ENCODE measurements at places on chromosomes 16 and 17.

DNA sequence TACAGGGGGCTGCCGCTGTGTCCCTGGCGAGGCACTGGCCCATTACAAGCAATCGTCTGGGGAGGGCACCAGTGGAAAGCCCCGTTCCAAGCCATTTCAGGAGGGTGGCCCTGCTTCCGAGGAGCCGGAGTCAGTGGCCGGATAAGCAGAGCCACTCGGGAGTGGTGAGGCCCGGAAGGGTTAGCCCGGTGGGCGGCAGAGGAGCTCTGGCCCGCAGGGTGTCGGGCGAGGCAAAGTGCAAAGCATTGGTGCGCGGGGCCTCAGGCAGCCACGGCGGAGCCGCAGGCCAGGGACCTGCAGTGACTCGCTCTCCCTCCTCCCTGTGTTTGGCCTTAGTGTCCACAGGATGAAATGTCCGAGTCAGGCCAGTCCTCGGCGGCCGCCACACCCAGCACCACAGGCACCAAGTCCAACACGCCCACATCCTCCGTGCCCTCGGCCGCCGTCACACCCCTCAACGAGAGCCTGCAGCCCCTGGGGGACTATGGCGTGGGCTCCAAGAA, 24.6 kb downstream of the NME3 start:
- no peak for DNase-seq

DNA sequence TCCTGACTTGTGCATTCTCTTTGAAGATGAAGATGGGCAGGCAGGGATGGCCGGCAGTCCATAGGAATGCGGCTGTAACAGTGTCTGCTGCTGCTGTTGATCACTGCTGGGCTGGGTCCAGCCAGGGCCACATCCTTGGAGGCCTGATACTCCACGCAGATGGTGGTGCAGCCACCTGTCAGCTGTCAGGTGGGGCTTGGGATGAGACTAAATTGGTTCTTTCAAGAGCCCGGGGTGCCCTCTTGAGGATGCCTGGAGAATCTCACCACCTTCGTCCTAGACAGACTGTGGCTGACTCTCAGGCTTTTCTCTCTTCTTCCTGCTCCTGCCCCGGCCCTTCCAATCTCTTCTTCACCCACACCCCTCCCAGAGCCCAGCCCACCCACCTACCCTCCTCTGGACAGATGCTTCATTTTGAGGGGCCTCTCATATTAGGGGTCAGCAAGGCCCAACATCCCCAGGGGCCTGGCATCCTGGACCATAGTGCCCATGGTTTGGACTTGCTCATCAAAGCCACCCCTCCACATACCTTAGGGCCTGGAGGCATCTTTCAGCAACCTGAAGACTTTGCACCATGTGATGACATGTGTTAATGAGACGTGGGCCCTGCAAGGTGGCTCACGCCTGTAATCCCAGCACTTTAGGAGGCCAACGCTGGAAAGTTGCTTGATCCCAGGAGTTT, 19.1 kb downstream of the OSBPL7 start:
- peak; percentile 47 for DNase-seq

DNA sequence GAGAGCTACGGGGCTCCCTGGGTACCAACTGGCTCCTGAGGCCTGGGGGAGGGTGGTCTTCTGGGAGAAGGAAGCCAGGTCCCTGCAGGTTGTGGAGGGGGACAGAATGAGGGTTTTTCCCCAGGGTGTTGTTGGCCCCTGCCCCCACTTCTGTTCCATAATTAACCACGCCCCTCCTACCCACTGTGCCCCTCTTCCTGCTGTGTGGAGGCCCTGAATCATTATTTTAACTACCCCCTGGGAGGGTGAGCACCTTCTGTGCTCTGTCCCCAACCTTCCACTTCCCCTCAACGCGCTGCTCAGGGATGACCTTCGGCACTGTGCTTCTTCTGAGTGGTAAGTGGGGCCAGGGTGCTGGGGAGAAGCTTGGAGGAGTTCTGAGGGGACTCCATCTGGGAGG, at the start of gene ITGAD:
Gene ITGAD, plus strand, starts transcription at position 280 of the 400 bp plus-strand sequence. Its CDS starts 26 bp downstream, at position 306.
- DNase-seq, result no peak

GRCh38 chr16:12178251-12178990, 201.9 kb downstream of the SNX29 start:
- DNase-seq, result no peak

GRCh38 chr17:56779322-56779721, 54.4 kb downstream of the C17orf67 start:
- DNase-seq, result no peak

- no peak for DNase-seq
Measured at GRCh38 chr17:77649717-77650211, 308.7 kb upstream of the TNRC6C start.

DNA sequence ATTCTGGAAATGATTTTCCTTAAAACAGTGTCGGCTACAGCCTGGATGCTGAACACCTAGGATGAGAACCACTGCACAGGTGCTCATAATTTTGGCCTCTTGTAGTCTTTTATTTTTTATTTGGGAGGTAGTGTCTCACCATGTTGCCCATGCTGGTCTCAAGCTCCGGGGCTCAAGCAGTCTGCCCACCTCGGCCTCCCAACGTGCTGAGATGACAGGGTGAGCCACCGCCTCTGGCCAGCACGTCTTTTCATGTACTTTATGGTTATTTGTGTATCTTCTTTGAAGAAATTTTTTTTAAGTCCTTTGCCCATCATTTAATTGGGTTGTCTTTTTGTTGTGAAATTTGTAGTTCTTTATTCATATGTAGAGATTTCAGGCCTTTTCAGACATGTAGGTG, 58.0 kb downstream of the WDR45B start:
- no peak for DNase-seq

GRCh38 chr17:29591737-29592608, 959 bp upstream of the ANKRD13B start:
- peak; percentile 78 for DNase-seq

- DNase-seq, result no peak
Measured at GRCh38 chr17:77455111-77455890, 314.5 kb downstream of the SEC14L1 start.

DNA sequence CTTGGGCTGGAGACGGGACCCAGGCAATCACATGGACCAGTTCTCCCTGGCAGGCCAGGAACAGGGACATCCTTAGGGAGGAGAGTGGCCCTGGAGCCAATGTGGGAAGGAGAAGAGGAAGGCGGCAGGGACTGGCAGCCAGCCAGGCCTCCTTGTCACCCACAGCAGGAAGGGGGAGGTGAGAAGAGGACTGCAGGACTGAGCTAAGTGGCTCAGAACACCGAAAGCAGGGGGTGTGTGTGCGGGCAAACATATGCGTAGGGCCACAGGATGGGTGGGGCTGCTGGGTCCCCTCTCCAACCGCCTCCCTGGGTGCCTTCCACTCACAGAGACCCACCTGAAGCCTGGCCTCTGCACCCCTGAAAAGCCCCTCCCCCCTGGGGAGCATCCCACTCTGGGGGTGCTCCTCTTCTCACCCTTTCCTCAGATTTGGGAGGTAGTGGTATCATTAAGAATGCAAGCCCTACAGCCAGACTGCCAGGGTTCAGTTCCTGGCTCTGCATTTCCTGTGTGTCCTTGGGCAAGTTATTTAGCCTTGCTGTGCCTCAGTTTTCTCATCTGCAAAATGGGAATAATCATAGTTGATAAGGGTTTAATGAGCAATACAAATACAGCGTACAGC, 8.1 kb downstream of the PNMT start:
- DNase-seq, result peak; percentile 27

- peak; percentile 91 for DNase-seq
Measured at GRCh38 chr17:78315355-78316114, 44.3 kb downstream of the SOCS3 start.

- DNase-seq, result no peak
Measured at GRCh38 chr17:74757502-74757901, 9.1 kb downstream of the NHERF1 start.

- DNase-seq, result no peak
Measured at GRCh38 chr17:2063261-2064146, 8.6 kb downstream of the HIC1 start.

DNA sequence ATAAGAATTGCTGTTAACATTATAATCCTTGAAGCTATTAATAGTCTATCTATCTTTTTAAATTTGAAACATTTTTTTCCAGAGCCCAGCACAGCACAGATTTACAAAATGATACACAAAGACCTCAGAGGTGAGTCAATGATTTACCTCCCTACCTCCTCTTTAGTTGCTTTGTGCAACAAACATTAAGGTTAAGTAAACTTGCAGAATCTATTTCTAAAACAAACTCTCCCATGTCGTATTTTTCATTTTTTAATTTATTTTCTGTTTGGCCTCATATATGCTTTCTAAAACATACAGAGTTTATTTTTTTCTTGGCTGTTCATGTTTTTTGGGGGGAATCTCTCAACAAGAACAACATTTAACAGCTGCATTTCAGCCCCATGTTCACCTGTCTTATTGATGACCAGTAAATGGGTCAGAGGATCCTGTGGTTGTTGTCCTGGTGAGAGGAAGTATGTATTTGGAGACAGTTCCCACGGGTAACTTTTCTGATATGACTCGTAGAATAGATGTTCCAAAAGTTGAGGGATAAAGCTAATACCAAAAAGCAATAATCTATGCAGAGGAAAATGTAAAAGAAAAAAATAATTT, 42.6 kb downstream of the ABCA9 start:
- no peak for DNase-seq

DNA sequence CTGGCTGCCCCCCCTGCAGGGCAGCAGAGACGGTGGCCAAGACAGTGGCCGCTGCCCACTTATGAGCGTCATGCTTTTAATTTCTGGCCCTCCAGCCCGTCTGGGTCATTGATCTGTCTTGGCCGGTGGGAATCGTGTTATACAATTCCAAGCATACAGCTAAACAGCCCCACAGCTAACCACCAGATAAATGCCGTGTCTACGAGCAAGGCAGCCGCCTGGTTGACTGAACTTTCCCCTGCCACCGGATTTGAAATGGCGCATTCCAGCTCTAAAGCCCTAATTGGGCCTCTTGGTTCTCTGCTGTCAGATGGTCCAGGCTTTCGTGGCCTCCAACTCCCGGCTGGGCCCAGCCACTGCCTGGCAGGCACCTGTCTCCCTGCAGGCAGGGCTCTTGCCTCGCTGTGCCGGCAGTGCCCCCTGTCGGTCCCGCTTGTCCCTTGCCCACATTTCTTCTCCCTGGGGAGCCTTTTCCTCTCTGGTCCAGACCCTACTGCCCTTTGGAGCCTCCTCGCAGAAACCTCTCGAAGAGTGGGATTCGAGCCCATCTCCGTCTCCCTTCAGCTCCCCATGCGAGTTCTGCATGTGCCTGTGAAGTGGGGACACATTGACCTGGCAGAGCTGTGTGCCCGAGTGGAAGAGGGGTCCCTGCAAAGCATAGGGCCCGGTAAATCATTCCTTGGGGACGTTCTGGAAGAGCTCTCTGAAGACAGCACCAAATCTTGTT, 1.8 kb upstream of the RBFOX3 start:
- DNase-seq, result peak; percentile 71

GRCh38 chr17:2711608-2712299, at the start of gene CLUH:
Gene CLUH (minus strand): TSS chr17:2711764. CDS start chr17:2711661, 103 bp downstream.
- DNase-seq, result peak; percentile 100

DNA sequence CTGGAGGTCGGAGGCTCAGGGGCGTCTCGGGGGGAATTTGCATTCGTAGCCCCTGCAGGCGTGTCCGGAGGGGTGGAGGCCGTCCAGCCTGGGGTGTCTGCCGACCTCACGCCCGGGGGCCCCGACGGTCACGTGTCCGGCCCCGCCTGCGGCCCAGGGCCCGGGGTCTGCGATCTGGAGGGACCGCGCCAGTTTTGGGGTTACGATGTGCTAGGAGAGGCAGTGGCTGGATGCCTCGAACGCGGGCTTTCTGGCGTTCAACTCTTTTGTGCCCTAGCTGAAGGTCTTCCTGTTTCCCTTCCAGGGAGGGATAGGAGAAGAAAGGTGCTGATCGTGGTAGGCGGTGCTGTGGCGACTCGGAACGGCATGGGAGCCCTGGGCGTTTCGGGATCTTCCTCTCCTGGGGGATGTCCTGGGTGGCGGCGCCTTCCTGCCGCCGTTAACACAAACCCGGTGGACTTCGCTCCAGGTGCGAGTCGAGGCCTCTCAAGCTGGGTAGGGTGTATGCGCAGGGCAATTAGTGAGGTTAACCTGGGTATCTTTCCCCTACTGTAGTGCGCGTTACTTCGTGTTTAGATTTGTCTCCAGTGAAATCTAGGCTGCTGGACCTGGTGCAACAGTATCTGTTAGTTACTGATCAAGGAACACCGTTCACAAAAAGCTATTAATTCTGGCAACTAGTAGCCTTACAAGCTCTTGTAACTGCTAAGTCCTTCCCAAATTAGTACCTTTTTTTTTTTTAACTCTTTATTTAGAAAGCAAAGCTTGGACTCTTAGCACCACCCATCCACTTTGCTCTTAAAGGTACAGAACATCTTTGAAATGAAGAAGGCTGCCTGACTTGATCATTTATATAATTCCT, 1.3 kb downstream of the AKAP1 start:
- DNase-seq, result peak; percentile 24

DNA sequence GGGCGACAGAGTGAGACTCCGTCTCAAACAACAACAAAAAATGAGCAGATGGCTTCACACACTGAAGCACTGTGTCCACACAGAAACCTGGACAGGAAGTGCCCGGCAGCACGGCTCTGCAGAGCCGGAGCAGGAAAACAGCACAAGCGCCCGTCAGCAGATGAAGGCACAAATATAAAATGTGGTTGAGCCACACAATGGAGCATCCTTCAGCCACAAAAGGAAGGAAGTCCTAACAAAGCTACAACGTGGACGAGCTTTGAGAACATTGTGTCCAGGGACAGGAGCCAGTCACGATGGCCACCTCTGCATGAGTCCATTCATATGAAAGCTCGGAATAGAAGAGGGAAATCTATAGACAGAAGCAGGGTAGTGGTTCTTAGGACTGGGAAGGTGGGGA, 15.7 kb downstream of the RHBDF2 start:
- peak; percentile 54 for DNase-seq

DNA sequence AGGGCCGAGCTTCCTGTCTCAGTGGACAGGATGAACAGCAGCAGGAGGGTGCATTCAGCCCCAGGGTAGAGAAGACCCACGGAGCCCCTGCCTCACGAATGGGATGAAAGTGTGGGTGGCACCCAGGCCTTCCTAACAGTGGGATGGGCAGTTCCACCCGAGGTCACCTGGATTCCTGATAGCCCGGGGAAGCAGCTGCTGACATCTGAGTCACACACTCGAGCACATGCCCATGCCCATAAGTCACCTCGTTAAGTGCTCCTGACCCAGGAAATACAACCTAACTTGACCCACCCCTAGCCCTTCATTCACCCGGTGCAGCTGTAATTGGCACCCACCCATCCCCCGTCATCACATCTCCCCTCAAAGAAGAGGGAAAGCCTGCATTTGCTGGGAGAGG, 85.3 kb upstream of the FOXF1 start:
- no peak for DNase-seq
